ENCODE measurements at places on chromosomes 12 and 14.

- peak; percentile 2 for DNase-seq
Observed at GRCh38 chr14:79986251-79986650, 225.1 kb downstream of the DIO2 start.

DNA sequence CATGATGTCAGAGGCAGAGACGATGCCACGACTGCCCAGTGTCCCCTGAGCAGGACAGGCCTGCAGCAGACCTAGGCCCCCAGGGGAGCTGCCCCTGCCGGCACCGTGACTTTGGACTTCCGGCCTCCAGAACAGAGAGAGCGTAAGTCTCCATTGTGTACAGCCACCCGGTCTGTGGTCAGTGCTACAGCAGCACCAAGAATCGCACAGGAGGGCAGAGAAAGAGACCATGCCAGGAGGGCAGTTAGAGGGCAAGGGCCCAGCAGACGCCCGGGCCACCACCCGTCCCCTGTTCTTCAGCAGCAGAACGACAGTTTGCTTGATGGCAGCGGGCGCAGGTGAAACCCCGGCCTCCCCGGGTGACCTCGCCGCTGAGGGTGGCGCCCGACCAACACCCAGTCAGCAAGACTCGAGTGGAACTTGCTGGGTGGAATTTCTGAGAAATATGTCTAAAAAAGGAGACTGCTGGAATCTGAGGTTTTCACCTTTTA lies 19.7 kb downstream of the GALNT9 start:
- no peak for DNase-seq

DNA sequence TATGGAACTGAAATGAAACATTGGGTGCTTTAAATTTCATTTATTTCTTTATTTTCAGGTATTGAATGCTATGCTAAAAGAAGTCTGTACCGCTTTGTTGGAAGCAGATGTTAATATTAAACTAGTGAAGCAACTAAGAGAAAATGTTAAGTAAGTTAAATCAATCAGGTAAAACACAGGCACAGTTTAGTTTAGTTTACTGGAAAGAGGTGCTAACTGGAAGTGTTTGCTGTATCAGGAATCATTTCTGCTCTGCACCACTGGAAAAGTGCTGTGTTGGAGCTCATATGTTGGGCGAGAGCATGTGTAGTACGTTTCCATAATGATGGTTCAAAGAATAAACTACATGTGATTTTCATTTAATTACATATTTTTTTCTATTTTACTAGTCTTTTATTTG lies 16.7 kb downstream of the SRP54 start:
- DNase-seq, result no peak

DNA sequence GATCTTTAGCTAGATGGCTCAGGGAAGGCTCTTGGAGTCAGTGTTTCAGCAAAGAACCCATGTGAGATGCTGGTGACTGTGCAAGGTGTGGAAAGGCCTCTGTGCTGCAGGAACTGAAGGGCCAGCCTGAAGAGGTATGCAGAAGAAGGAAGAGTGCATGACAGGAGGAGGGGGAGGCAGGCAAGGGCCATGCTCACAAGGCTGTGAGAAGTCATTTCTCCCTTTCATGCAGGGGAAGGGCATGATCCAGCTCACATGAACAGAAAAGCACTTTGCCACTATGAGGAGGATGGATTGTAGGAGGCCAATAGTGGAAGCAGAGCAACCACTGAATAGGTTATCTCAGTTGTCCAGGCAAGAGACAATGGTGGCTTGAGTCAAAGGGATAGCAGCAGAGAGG lies 83.7 kb downstream of the SSPN start:
- no peak for DNase-seq

DNA sequence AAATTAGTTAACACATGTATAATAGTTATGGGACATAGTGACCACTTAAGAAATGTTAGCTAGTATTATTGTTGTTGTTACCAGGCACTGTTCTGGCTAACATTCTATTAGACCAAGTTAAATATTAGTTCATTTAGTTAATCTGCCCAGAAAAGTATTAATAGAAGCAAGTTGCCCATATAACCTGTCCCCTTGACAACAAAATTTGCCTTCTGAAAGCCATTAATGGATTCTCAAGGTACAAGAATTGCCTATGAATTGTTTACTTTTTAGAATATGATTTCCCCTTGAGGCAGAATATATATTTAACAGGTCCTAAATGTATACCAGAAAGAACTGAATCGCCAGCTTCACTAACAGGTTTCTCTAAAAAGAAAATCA lies 167.3 kb upstream of the TMCC3 start:
- no peak for DNase-seq

DNA sequence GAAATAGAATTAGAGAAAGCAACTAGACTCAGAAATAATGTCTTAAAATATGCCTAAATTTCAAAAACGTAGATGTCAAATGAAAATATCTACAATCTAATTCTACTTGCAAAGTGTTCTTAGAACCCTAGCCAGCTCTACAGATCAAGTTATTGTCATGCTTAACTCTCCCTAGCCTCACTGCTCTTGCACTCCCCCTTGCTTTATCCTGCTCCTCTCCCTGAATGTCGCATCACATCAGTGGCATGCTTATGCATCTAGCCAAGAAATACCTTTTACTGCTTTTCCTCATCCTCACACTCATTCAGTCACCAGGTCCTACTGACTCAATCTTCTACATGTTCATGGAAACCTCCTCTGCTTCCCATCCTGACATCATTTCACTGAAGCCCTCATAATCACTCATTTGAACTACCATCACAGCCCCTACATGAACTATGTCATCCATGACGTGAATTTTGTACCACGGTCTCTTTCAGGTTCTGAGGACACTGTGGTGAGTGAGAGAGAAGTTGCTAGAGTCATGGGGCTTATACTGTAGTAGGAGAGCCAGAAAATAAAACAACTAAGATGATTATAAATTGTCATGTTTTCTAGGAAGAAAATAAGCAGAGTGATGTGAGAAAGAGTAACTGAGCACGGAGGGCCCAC lies 22.6 kb upstream of the CRACR2A start:
- DNase-seq, result no peak

GRCh38 chr12:1916371-1917171 lies 1.9 kb downstream of the CACNA2D4 start:
- DNase-seq, result no peak

- DNase-seq, result no peak
Observed at GRCh38 chr14:104422837-104423681, 156.5 kb upstream of the C14orf180 start.

Measured in EH (cell line).